Heart left ventricle (tissue), 16 donors: ENCODE measurements at places on chromosomes 5 and 9. TPM values are rescaled to one million over a fixed set of nuclear protein-coding genes. Genes with fewer than 3 reads are reported as not detected.

- DNase-seq: no peak
These were observed 695 bp upstream of the NDFIP1 start for GRCh38 chr5:142107736-142108431.

- peak; percentile 62 for DNase-seq
These were observed 868 bp downstream of the ZBTB43 start for GRCh38 chr9:126805554-126806262.

GRCh38 chr9:97706246-97706645 lies 9.1 kb upstream of the XPA start:
- DNase-seq: no peak

DNA sequence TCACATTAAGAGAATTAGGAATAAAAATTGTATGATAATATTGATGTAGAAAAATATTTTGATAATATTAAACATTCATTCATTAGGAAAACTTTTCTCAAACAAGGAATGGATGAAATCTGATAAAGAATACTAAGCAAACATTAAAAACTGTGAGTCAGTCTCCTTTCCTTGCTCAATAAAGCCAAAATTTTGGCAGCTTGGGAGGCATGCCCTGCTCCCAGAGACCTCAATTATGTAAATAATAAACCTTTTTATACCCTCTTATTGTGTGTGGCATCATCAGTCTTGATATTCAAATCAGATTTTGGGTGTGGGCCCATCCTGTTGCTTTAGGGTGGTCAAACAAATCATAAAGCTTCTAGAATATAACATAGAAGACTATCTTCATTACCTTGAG lies 36.6 kb upstream of the CCL21 start:
- no peak for DNase-seq

DNA sequence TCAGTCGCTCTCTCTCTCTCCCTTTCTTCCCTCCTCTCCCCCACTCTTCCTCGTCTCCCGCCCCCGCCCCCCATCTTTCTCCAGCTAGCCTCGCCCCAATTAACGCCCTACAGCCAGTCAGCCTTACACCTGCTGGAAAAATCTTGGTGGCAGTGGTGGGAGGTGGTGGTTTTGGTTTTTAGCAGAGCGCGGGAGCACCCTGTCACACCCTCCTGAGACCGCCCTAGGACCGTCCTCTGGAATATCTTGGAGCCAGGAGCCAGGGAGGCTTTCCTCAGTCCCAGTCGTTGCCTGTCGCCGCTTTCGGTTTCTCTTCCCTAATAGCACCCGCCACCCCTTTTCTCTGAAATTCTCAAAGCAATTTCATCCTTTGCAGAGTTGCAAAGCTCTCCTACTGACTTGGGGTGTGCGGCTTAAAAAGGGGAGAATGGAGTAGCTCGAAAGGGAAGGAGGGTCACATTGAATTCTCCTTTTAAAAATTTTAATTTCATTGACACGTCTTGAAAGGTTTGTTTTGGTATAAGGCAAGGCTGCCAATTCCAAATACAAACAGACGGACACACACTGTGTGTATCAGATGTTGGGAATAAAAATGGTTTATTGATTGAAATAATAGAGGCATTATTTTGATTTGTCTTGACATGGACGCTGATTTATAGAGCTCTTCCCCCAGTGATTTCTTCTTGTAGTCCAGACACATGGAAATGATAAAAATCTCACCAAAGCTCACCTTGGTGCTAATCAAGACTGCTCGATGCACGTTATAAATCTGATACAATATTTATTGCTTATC lies 301.3 kb downstream of the PARP8 start:
- DNase-seq: peak; percentile 32

- DNase-seq: no peak
These were observed 23.1 kb downstream of the SLC12A7 start for GRCh38 chr5:1088726-1089125.

GRCh38 chr9:100739666-100740065 lies 161.8 kb downstream of the CAVIN4 start:
- no peak for DNase-seq

DNA sequence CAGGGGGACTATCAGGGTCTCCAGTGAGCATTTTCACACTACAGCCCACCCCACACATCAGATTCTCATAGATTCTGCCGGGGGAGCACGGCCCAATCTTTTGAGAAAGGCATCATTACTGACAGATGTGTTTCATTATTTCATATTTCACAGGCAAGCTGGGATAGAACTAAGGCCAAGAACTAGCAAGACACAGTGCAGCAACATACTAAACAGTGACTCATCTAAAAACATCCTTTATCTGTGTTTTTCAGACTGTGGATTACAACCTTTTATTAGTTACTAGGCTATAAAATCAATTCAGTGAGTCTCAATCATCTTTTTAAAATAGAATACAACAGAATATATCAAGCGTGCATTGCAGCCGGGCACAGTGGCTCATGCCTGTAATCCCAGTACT lies 59.8 kb downstream of the CPLANE1 start:
- DNase-seq: no peak

ANKRD18B gene
- not detected for total RNA-seq
